ENCODE measurements at places on chromosomes 5 and 9. TPM values are rescaled to one million over a fixed set of nuclear protein-coding genes. Genes with fewer than 3 reads are reported as not detected.

Gene LRRC19
- not detected for total RNA-seq

Gene ARSI
- 43.8 TPM for total RNA-seq

Gene TLX3
- total RNA-seq: not detected

Gene NIM1K
- total RNA-seq: 0.08 TPM

Gene DMRT1
- not detected for total RNA-seq

Gene ABLIM3
- total RNA-seq: 8.4 TPM

Gene TMEM174
- not detected for total RNA-seq
